Effector memory CD4-positive, alpha-beta T cell (primary cell): ENCODE measurements at places on chromosomes 12 and 14.
A peak's percentile ranks its signal among the peaks of the same experiment; 100 is the strongest.

DNA sequence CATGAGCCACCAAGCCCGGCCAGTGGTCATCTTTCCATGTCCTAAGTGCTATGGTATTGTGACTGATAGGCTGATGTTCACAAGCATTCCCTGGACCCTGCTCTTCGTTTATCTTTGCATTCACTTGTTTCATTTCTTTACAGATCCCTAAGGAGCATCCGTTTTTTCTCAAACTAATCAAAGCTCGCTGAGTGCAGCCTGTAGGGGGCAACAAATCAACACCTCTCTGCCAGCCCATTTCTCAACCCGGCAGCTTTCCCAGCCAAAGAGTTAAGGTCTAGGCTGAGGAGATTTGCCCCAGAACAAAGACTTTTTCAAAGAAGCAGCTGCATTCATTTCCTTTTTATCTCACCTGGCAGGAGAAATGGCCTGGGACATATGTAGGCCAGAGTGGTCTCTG lies 12.1 kb downstream of the SIRT4 start:
- DNase-seq, result no peak

GRCh38 chr14:24993631-24994030 lies 56.3 kb downstream of the STXBP6 start:
- DNase-seq, result no peak

- DNase-seq, result no peak
Observed at GRCh38 chr12:74957634-74958033, 252.0 kb downstream of the KCNC2 start.

- DNase-seq, result no peak
Observed at GRCh38 chr12:54030889-54031471, 1.9 kb upstream of the HOXC5 start.

DNA sequence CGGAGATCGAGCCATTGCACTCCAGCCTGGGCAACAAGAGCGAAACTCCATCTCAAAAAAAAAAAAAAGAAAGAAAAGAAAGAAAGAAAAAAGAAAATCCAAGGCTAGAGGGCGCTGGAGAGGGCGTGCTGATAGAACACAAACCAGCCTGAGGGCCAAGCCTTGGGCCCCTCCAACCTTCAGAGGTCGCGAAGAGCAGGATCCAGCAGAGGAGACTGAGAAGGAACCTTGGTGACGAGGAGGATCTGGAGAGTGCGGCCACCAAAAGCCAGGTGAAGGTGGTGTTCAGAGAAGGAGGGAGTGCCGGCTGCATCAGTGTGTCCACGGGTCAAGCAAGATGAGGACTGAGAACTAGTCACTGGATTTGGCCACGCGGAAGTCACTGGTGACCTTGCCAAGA lies 4.1 kb upstream of the DYNC1H1 start:
- DNase-seq, result no peak

GRCh38 chr14:101098641-101099040 lies 195.1 kb upstream of the RTL1 start:
- DNase-seq, result no peak

- no peak for DNase-seq
Observed at GRCh38 chr14:100441271-100441947, 118.3 kb downstream of the SLC25A47 start.

DNA sequence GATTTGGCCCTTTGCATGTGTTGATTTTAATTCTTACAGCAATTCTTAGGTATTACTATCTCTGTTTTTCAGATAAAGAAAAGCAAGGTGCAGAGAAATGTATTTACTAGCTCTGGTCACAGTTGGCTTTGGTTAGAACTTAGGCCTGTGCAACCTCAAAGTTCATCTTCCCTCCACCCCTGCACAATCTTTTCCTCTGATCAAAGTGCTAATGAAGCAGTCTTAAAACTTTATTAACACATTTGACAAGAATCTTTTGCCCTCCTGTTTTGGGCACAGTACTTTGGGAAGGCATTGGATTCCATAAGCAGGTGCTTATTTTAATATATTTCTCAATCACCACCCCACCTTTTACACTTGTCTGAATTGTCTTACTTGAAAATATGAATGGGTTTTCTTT lies 2.7 kb downstream of the IRAK4 start:
- DNase-seq, result no peak

- no peak for DNase-seq
Observed at GRCh38 chr14:101496776-101497683, 64.3 kb upstream of the DIO3 start.

- no peak for DNase-seq
Observed at GRCh38 chr12:69688471-69689427, 10.4 kb downstream of the BEST3 start.

DNA sequence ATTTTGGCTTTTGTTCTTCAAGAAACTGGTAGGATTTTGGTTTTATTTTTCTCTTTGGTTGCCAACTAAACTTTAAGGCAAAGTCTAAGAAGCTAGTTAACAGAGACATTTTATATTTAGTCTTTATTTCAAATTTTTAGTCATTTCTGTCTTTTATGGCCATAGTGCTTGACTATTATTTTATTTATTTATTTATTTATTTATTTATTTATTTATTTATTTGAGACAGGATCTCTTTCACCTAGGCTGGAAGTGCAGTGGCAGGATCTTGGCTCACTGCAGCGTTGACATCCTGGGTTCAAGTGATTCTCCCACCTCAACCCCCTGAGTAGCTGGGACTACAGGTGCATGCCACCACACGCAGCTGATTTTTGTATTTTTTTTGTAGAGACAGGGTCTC lies 3.1 kb downstream of the MON2 start:
- no peak for DNase-seq

- peak; percentile 47 for DNase-seq
Observed at GRCh38 chr14:53152184-53152886, 788 bp downstream of the DDHD1 start.
